Left ventricle myocardium inferior (tissue), 1 donor: ENCODE measurements at places on chromosomes 3 and 15. TPM values are rescaled to one million over a fixed set of nuclear protein-coding genes. Genes with fewer than 3 reads are reported as not detected.

DNA sequence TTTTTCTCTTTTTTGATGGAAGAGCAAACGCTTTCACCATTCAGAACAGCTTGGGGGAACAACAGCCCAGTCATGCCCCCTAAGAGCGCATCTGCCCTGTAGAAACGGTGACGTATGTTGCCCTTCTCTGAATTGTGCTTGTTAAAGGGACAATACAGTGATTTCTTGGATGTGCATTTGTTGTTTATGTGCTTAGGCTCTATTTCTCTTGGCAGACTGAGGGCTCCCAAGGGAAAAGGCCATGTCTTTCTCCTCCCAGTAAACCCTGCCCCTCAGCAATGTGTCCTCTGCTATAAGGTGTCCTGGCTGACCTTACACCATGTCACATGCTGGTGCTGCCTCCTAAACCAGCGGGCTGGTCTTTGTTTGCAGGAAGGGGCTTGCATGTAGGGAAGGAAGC is 346.1 kb downstream of the EPHB1 start:
- H3K27me3 ChIP-seq, result no peaks in the 10 kb centered on the region
- no peaks in the 10 kb centered on the region for H3K4me1 ChIP-seq
- DNase-seq, result no peak
- H3K4me3 ChIP-seq, result no peak overlapping the region
- no peak overlapping the region for H3K27ac ChIP-seq

GRCh38 chr3:52291508-52292181 is 4.0 kb downstream of the GLYCTK start:
- no peak for DNase-seq
- no peaks in the 10 kb centered on the region for H3K27me3 ChIP-seq
- peaks cover 28% of the 10 kb centered on the region for H3K4me1 ChIP-seq
- H3K4me3 ChIP-seq, result no peak overlapping the region
- H3K36me3 ChIP-seq, result peaks cover 32% of the 10 kb centered on the region

Gene CNTN4
- total RNA-seq, result 1.2 TPM

DNA sequence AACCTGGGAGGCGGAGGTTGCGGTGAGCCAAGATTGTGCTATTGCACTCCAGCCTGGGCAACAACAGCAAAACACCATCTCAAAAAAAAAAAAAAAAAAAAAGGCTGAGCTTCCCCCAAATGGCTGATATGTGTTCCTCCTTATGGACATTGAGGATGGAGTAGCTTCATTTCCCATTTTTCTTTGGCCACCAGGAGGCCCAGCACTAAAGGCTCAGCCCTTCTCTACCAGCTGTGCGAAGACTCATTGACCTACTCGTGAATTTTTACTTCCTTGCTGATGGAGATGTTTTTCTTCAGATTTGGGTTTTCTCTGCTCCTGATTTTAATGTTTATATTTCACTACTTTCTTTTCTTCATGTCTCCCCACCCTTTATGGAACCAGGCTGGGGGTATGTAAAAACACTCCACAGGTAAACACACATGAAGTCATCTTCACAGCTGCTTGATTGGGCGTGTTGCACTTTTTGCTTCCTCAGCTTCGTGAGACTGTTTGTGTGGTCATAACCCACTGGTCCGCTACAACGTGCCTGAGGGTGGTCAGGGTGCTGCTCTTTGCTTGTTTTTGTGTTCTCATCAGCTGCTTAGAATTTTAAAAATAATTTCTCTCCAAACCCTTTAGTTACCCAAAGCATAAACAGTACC is 13.5 kb downstream of the SEMA4B start:
- H3K27ac ChIP-seq, result no peak overlapping the region
- H3K36me3 ChIP-seq, result peaks cover 17% of the 10 kb centered on the region
- no peak overlapping the region for H3K4me3 ChIP-seq
- DNase-seq, result no peak
- H3K27me3 ChIP-seq, result no peaks in the 10 kb centered on the region

Gene GOLGA8T
- total RNA-seq, result 0.47 TPM

Gene LRRC15
- 0.14 TPM for total RNA-seq

Gene ELL3
- total RNA-seq, result 0.82 TPM

Gene SPESP1
- 7.6 TPM for total RNA-seq

DNA sequence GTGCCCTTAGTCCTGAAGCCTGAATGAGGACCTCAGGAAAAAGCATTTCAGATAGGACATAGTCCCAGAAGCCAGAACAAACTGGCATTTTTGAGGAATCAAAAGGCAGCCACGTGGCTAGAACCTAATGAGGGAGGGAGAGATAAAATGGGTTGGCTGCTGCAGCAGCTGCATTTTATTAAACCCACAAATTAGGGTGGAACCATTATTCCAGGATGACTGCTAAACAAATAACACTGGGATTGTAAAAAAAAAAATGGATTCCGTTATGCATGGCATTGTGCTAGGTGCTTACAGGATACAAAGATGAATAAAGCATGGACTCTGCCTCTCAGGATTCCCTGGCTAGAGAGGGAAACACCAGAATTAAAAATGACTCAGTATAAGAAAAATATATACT is 141.5 kb downstream of the SATB1 start:
- no peaks in the 10 kb centered on the region for H3K27me3 ChIP-seq
- no peaks in the 10 kb centered on the region for H3K36me3 ChIP-seq
- no peak for DNase-seq
- no peak overlapping the region for H3K27ac ChIP-seq

GRCh38 chr3:160200353-160200752 is 24.9 kb upstream of the C3orf80 start:
- H3K4me1 ChIP-seq, result no peaks in the 10 kb centered on the region
- H3K27ac ChIP-seq, result no peak overlapping the region
- H3K27me3 ChIP-seq, result peaks cover 9% of the 10 kb centered on the region
- no peak for DNase-seq
- H3K4me3 ChIP-seq, result no peak overlapping the region

Gene PLAAT1
- total RNA-seq, result 8.1 TPM

GRCh38 chr15:26879706-26880105 is 12.8 kb downstream of the GABRA5 start:
- no peaks in the 10 kb centered on the region for H3K36me3 ChIP-seq
- DNase-seq, result no peak
- no peaks in the 10 kb centered on the region for H3K4me1 ChIP-seq
- H3K27ac ChIP-seq, result no peak overlapping the region
- H3K4me3 ChIP-seq, result no peak overlapping the region
- H3K27me3 ChIP-seq, result peaks cover 68% of the 10 kb centered on the region

GRCh38 chr3:170712336-170712735 is 126.5 kb upstream of the SLC7A14 start:
- H3K4me3 ChIP-seq, result no peak overlapping the region
- H3K36me3 ChIP-seq, result no peaks in the 10 kb centered on the region
- H3K27ac ChIP-seq, result no peak overlapping the region
- no peaks in the 10 kb centered on the region for H3K4me1 ChIP-seq

DNA sequence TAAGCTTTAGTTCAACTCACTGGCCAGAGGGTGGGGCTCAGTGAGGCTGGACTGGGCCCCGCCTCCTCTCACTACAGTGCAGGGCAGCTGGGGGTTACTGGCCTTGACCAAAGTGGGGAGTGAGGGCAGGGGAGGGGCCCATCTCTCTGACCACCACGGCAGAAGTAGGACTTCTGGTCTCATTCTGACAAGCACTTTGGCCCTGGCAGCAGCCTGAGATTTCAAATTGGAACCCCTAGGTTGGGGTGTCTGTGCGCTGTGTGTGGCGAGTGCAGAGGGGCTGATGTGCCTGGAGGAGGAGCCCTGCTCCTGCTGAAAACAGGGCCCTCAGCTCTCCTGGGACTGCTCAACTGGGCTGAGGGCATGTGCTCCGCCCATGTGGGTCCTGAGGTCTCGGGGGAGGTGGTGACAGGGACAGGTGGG is 60.3 kb upstream of the RPL32 start:
- no peak overlapping the region for H3K4me3 ChIP-seq
- H3K4me1 ChIP-seq, result peaks cover 53% of the 10 kb centered on the region
- H3K36me3 ChIP-seq, result peaks cover 82% of the 10 kb centered on the region
- no peaks in the 10 kb centered on the region for H3K27me3 ChIP-seq
- no peak overlapping the region for H3K27ac ChIP-seq
- DNase-seq, result no peak

GRCh38 chr3:194540274-194540905 is 53.6 kb upstream of the ATP13A3 start:
- H3K36me3 ChIP-seq, result no peaks in the 10 kb centered on the region
- no peak overlapping the region for H3K4me3 ChIP-seq
- H3K4me1 ChIP-seq, result peaks cover 13% of the 10 kb centered on the region
- no peaks in the 10 kb centered on the region for H3K27me3 ChIP-seq

Gene TMEM45A
- 3.2 TPM for total RNA-seq

Gene CPNE4
- 17.9 TPM for total RNA-seq

Gene C3orf85
- not detected for total RNA-seq

DNA sequence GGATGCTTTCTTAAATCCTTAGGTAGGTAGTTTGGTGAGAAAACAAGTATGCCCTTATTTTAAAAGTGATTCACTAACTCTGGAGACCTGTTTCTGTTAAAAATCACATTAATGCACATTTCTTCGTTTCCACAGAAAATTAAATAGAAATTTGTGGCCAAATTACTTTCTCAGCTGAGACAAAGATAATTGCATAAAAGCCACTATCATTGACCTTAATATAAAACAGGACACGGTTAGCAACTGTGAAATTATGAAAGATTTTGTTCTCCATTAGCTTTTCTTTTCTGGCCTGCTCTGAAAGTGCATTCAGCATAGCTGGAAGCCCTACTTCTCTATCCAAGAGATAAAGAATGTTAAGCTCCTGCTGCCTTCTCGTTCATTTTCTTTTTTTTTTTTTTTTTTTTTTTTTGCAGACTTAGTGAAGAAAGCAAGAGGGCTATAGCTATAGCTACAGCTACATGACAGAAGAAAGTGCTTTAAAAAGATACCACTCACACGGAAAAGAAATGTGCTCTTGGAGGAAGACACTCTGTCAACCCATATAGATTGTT is 576.9 kb downstream of the OTOL1 start:
- no peak overlapping the region for H3K4me3 ChIP-seq
- no peak for DNase-seq
- H3K27me3 ChIP-seq, result no peaks in the 10 kb centered on the region
- no peak overlapping the region for H3K27ac ChIP-seq
- H3K36me3 ChIP-seq, result no peaks in the 10 kb centered on the region

GRCh38 chr15:81024265-81024872 is 23.6 kb downstream of the TLNRD1 start:
- H3K4me3 ChIP-seq, result no peak overlapping the region
- DNase-seq, result no peak
- no peaks in the 10 kb centered on the region for H3K27me3 ChIP-seq

Gene TM4SF4
- not detected for total RNA-seq

GRCh38 chr3:49519916-49520385 is 34.3 kb upstream of the BSN start:
- no peaks in the 10 kb centered on the region for H3K27me3 ChIP-seq
- H3K27ac ChIP-seq, result peak overlapping the region; percentile 38
- peaks cover 64% of the 10 kb centered on the region for H3K4me1 ChIP-seq
- H3K36me3 ChIP-seq, result peaks cover 50% of the 10 kb centered on the region

DNA sequence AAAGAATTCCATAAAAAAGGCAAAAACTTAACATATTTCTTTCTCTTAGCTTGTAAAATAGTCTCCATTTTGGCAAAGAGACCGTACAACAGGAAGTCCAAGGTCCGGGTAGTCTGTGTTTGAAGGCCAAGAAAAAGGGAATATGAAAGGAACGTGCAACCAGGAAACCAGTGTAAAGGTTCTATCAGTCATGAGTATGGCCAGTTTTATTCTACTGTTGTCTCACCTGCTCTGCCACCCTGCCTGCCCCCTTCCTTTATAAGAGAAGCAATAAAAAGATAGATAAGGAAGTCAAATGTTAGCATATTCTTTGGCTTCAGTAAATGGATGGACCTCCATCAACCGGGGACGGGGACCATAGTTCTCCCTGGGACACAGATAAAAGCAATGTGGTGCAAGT is 370.6 kb upstream of the ROBO2 start:
- H3K4me3 ChIP-seq, result no peak overlapping the region
- no peaks in the 10 kb centered on the region for H3K36me3 ChIP-seq
- H3K4me1 ChIP-seq, result no peaks in the 10 kb centered on the region
- H3K27me3 ChIP-seq, result no peaks in the 10 kb centered on the region
- H3K27ac ChIP-seq, result no peak overlapping the region

DNA sequence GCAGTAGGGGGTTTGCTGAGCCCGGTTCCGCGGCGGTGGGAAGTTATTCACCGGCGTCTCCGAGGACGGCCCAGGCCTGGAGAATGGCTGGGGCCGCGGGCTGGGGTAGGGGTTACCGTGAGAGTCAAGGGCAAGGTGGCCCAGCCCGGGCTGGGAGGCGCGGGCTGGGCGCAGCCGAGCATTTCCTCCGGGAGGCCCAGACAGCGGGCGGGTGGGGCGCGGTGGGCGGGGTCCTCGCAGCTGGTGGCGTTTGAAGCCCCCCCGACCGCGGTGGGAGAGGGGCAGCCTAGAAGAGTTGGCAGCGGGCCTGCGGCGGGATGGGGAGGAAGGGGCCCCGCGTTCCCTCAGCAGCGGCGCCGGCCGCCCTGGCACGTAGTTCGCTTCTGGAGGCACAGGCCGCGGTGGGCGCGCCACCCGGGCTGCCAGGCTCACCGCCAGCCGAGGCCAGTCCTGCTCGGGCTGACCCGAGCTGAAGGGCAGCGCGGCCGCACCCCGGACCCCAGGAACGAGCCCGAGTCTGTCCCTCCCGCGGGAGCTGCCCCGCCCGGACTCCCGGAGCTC is 960 bp upstream of the KLF13 start:
- peak overlapping the region; percentile 100 for H3K27ac ChIP-seq
- H3K36me3 ChIP-seq, result no peaks in the 10 kb centered on the region
- H3K27me3 ChIP-seq, result no peaks in the 10 kb centered on the region
- DNase-seq, result peak; percentile 88
- peak overlapping the region; percentile 97 for H3K4me3 ChIP-seq

GRCh38 chr3:32641356-32641755 is 43.6 kb upstream of the CNOT10 start:
- no peak overlapping the region for H3K4me3 ChIP-seq
- H3K27me3 ChIP-seq, result no peaks in the 10 kb centered on the region
- DNase-seq, result peak; percentile 47
- no peaks in the 10 kb centered on the region for H3K36me3 ChIP-seq

- H3K4me1 ChIP-seq, result no peaks in the 10 kb centered on the region
- H3K27ac ChIP-seq, result no peak overlapping the region
- no peaks in the 10 kb centered on the region for H3K36me3 ChIP-seq
- H3K4me3 ChIP-seq, result no peak overlapping the region
Observed at GRCh38 chr15:87871258-87871681, 385.3 kb downstream of the NTRK3 start.

GRCh38 chr15:48887144-48887543 is 9.2 kb downstream of the EID1 start:
- no peak for DNase-seq
- no peak overlapping the region for H3K27ac ChIP-seq
- H3K4me3 ChIP-seq, result no peak overlapping the region
- no peaks in the 10 kb centered on the region for H3K27me3 ChIP-seq
- H3K4me1 ChIP-seq, result no peaks in the 10 kb centered on the region

GRCh38 chr3:173065543-173065981 is 75.5 kb downstream of the SPATA16 start:
- H3K4me3 ChIP-seq, result no peak overlapping the region
- no peaks in the 10 kb centered on the region for H3K4me1 ChIP-seq
- no peaks in the 10 kb centered on the region for H3K27me3 ChIP-seq
- DNase-seq, result no peak
- H3K27ac ChIP-seq, result no peak overlapping the region

- no peaks in the 10 kb centered on the region for H3K27me3 ChIP-seq
- H3K27ac ChIP-seq, result no peak overlapping the region
- no peak overlapping the region for H3K4me3 ChIP-seq
- H3K36me3 ChIP-seq, result no peaks in the 10 kb centered on the region
- no peak for DNase-seq
Observed at GRCh38 chr3:105915524-105915923, 46.7 kb upstream of the CBLB start.
